ENCODE measurements at places on chromosomes 7 and 10.

- DNase-seq, result no peak
Measured at GRCh38 chr7:2460188-2460587, 16.0 kb downstream of the GRIFIN start.

- no peak for DNase-seq
Measured at GRCh38 chr10:12981570-12981969, 19.9 kb downstream of the CCDC3 start.

GRCh38 chr10:122172361-122173008 lies 98.6 kb upstream of the BTBD16 start:
- no peak for DNase-seq

GRCh38 chr10:34815185-34816084 lies at the start of gene PARD3:
Gene PARD3 (minus strand): TSS chr10:34815296. CDS start chr10:34814995, 301 bp downstream.
- DNase-seq, result no peak

- no peak for DNase-seq
Measured at GRCh38 chr7:120169996-120170783, 102.8 kb upstream of the KCND2 start.

DNA sequence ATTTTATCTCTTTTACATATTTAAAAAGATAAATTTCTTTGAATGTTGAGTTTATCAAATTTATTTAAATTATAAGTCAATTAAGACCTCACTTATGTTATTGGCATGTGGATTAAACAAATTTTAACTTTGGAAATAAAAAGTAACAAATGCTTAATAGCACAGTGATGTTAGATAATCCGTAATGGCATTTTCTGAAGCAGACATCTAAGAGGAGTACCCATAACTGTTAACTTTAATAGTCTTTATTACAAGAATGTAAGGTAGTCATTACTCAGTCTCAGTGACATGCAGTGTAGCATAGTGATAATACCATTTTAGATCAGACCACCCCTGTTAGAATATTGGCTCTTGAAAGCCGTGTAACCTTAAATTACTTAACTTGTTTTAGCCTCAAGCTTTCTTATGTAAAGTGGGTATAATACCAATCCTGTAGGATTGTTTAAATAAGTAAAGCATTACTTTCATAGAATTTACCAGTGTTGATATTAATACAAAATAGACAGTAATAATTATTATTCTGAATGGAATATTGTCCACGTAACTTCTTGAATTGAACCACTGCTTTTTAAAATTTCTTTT lies 4.3 kb downstream of the PHYHIPL start:
- no peak for DNase-seq

- no peak for DNase-seq
Measured at GRCh38 chr7:128941323-128941890, 3.7 kb downstream of the IRF5 start.

DNA sequence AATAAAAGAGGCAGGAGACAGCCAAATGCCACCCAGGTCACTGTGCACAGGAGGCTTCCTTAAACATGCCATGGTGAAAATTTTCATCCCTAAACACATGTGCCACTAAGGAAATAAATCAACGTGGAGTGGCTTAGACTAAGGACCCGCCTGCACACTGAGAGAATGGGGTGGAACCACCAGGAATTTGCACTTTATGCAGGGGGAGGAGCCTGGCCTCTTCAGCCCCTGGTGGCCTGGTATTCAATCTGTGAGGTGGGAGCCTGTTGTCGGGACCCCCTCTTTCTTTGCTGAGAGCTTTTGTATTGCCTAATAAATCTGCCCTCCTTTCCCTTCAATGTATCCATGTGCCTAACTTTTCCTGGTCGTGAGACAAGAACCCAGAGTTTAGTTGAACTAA lies 204.6 kb upstream of the NRP1 start:
- no peak for DNase-seq

DNA sequence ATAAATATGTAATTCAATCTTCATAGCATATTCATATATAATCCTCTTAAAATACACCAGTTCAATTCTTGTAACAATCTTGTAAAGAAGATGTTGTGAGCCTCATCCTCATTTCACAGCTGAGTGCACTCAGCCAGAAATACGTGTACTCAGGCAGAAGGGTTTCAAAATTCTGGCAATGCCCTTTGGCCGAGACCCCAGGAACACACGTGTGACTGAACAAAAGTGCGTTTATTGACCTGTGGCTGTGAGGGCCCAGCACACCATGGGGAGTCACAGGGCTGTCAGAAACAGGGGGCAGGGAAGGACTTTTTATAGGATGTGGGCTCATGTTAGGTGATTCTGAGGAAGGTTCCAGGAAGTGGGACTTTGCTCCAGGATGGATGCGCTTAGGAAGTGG lies 21.5 kb downstream of the GIMAP8 start:
- DNase-seq, result no peak

DNA sequence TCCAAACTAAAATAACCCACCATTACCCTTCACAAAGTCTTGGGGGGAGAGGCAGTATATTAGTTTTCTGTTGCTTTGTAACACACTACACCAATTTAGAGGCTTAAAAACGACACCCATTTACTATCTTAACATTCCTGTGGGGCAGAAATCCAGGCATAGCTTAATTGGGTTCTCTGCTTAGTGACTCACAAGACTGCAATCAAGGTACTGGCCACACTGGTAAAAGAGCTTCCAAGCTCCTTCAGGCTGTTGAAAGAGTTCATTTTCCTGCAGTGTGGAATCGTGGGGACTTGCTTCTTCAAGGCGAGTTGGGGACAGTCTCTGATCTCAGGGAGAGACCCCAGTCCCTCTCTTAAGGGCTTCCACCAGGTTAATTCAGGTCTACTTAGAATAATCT lies 139.1 kb downstream of the XPNPEP1 start:
- no peak for DNase-seq

DNA sequence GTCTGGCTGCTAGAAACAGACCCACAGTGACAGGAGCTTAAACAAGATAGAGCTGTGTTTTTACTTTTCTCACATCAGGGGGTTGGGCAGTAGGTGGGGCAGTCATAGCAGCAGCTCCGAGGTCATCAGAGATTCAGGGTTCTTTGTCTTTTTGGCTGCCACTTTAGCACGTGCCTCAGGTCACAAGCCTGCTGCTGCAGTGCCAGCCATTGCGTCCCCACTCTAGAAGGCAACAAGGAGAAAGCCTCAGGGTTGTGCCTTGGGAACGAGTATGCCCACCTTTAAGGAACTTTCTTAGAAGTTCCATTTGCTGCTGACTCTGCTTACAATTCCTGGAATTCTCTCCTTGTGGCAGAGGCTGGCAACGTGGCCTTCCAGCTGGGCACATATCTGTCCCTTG lies 660.7 kb upstream of the FOXK1 start:
- no peak for DNase-seq

- no peak for DNase-seq
Measured at GRCh38 chr7:99730992-99731391, 4.0 kb downstream of the CYP3A7 start.

All from stimulated activated CD8-positive, alpha-beta memory T cell treated with anti-CD3 and anti-CD28 coated beads, Interleukin-4, amount 100 ng/mL, for 24 hours (primary cell).